Activated effector memory CD4-positive, alpha-beta T cell treated with anti-CD3 and anti-CD28 coated beads, Interleukin-2, amount 50 U/mL, for 16 hours (primary cell): ENCODE measurements at places on chromosomes 13 and 19.

- DNase-seq: no peak
These were observed 2.1 kb upstream of the VWA8 start for GRCh38 chr13:41962994-41963393.

DNA sequence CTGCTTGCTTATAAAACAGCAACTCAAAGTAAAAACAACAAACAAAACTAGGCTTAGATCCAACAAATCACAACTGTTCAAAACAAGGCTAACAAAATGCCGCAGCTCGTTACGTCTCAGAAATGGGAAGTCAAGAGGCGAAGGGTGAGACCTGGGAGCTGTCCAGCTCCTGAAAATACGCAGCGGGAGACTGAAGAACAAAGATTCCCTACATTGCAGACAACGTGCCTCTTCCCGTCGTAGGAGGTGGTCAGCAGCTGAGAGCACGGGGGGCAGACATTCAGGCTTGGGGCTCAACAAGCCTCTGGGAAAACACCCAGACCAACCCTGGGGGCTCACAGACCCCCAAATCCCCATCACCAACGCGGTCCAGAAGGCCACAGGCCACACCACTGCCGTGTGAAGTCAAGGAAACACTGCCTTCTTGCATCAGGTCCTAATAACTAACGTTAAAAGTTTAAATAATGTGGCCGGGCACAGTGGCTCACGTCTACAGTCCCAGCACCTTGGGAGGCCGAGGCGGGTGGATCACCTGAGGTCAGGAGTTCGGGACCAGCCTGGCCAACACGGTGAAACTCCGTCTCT, 13.5 kb downstream of the PLPP2 start:
- no peak for DNase-seq

DNA sequence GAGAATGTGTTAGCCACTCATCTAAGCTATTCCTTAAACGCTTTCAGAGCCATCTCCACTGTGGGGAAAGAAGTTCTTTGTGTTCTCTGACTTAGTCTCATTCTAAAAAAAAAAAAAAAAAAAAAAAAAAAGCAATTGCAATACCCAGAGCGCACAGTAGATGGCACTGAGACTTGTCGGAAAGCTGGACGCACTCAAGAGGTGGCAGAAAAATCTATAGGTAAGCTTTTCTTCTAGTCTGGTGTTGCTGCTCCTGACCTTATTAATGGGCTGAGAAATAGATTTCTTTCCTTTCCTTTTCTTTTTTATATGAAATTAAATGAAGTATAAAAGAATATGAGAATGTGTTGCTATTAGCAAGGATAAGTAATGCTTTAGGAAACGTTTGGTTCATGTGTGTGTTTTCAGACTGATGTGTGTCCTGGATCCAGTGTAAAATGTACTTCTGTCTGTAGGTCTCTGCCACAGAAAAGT, 4.7 kb upstream of the GJB2 start:
- DNase-seq: no peak

GRCh38 chr13:81246556-81246955, 905.6 kb upstream of the SPRY2 start:
- no peak for DNase-seq

DNA sequence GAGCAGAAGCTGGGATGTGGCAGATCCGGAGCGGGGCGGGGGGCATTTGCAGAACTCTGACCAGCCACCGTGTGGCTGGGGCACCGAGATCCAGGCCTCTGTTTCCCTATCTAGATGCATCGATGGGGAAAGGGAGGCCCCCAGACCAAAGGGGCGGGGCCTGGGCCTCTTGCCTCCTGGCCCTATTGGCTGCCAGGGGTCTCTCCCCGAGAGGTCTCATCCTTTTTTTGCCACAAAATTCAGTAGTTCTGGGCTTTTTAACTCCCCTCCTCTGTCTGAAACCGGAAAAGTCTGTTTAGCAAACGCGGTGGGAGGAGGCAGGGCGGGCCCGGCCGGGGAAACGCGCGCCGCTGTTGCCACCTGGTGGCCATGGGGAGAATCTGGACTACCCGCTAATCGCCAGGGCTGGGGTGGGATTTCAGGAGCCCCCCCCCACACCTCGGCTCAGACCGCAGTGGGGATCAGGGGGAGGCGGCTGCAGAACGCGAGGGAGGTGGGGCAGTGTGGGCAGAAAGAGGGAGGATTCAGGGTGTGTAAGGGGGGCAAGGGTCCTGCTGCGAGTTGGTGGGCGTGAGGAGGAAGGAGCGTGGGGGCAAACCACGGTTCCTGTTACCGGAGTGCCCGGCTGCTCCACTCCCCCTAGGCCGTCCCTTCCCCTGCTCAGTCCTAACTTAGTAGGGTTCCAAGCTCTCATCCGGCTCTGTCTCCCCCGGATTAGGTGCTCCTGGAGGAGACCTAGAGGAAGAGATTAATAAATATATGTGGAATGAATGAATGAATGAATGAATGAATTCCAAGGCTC, 28.3 kb downstream of the IL12RB1 start:
- DNase-seq: peak; percentile 92

GRCh38 chr13:111542530-111543341, 222.3 kb downstream of the TEX29 start:
- DNase-seq: no peak
